ENCODE measurements at places on chromosomes 2 and 18.
A peak's percentile ranks its signal among the peaks of the same experiment; 100 is the strongest.

DNA sequence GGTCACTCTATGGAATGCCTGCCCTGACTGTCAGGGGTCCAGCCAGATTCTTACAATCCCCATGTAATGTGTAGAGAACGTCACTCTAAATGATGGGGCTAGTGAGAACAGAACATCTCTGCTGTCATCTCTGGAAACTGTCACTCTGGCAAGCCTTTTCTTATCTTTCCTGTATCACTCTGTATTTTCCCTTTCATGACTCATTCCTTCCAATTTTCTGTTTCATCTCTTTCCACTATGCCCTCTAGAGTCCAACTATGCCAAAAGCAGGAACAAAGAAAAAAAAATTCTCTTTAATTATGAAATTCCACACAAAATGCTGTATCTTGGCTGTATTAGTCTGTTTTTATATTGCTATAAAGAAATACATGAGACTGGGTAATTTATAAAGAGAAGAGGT is 608.8 kb downstream of the ADCYAP1 start:
- DNase-seq = no peak

GRCh38 chr2:222568865-222569264 is 87.0 kb downstream of the FARSB start:
- no peak for DNase-seq

DNA sequence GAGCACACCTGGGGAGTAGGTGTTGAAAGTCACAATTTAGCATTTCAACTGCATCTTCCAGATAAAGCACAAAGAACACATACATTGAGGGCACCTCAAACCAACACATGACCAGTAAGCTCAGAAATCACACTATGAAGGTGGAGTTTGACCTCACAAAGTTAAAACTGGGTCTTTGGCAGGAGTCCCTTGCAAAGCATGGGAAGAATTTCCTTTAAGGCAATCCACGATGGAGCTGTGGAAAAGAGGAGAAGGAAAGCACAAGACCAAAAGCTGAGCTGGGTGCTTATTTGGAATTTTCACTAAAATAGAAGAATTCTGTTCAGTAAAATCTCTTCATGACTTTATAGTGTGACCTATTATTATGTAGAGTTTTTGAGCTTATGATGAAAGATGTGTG is 212.9 kb upstream of the APCDD1 start:
- DNase-seq = no peak

DNA sequence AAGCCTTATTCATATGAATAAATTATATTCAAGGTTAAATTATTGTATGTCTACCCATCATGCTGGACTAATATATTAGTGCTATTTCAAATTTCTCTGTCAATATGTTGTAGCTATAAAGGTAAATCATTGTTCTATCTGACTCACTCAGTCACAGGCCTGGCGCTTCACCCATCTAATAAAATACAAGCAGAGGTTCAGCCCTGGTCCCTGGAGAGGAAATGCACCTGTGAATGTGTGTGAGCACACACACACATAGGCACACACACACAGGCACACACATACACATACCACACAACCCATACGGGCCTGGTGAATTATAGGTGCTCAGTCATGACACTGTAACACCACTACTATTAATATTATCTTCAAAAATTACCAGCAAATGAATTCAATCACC is 1396.1 kb downstream of the DPP10 start:
- DNase-seq = no peak

DNA sequence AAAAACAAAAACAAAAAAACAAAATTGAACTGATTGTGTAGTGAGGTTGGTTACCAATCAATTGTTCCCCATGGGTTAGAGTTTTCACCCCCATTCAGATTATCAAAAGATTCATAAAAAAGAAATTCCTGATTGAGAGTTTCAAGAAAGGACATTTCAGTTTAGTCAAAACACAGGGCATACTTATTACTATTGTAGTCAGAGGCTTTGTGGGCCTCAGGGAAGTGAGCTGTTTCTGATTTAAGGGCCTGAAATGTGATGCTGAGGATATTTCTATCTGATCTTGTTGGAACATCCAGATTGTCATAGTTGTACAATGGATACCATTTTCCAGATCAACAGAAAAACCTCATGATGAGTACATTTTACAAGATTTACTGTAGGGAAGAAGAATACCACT is 368.1 kb upstream of the NETO1 start:
- no peak for DNase-seq

- DNase-seq = no peak
Measured at GRCh38 chr2:50957896-50958295, 74.0 kb downstream of the NRXN1 start.

- no peak for DNase-seq
Measured at GRCh38 chr18:77754475-77755044, 504.9 kb downstream of the GALR1 start.

DNA sequence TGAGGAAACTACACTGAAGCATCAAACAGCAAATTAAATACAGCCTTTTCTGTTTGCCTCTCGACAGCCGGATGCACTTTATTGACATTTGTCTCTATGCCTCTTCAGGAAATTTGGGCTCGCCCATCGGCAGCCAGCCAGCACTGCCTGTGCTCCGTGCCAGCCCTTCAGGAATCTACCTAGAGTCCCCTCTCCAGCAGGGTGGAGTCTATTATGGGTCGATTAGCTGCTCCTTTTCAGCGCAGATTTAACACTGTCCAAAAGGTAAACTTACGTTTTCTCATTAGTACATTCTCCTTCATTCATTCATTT is 91.5 kb downstream of the MYCN start:
- no peak for DNase-seq

DNA sequence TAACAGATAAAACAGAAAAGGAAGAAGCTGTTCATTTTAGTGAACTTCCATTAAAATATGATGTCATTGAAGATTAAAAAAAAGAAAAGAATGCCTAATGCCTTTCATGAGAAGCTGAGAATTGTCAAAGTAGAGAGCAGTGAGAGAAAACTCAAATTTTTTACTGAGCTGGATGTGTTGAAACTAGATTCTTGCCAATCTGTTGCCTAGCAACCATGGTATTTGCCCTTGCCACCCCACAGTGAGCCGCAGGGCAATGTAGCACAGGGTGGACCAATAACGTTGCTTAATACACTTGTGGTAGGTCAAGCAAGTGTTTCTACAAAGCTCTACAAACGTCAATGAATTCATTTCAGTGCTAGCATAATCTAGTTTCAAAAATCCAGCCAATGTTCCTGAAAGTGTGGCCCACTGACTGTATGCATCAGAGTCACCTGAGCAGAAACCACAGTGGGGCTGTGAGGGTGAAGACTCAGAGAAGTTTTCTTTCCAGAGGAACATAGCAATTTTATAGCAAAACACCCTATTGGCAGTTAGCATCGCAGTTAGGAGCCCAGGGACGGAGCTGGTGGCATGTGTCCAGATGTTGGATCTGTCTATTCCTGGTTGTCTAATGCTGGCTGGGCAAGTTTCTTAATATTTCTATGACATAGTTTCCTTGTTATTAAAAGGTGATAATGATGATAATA is 132.2 kb downstream of the DOCK10 start:
- no peak for DNase-seq

- no peak for DNase-seq
Measured at GRCh38 chr2:168210895-168211570, 36.4 kb downstream of the STK39 start.

- no peak for DNase-seq
Measured at GRCh38 chr2:218959761-218960308, 369 bp downstream of the CDK5R2 start.

DNA sequence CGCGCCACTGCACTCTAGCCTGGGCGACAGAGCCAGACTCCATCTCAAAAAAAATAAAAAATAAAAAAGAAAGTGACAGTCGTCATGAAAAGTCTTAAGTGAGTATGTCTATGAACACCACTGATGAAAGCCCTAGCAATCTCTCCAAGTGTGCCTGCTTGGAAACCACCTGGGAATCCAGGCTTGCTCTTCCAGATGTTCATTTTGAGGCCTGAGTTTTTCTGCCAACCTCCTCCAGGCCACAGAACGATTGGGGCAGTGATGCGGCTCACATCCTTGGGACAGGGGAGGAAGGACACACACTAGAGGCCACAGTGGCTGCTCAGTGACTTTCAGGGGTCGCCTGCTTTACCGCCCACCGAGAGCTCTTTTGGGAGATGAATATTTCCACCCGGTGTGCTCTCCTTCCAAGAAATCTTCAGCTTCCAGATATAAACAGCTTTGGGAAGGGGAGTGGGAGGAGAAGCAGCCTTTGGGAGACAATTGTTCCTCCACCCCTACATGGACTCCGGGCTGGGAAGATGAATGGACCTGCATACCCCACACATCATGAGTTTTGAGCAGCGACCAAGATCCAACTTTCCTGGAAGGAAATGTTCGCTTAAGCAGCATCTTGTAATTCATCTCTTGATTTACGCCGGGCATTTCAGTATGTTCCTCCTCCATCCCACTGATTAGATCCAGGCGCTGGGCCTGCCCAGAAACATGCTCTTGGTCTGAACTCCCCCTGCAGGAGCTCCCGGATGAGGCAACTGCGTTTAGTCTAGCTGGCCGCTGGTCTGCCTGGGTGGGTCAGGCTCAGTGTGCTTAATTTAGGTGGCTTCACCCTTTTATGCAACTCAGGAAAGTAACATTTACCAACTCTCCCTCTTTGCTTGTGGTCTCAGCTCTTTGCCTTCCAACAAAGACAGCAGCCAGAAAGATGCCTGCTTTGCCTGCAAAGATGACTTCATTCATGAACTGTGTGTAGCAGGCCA is 6.2 kb upstream of the ARMC9 start:
- DNase-seq = peak; percentile 80
